ENCODE measurements at places on chromosomes 11 and 22.

- DNase-seq, result no peak
Observed at GRCh38 chr22:39422721-39423120, 23.1 kb downstream of the TAB1 start.

DNA sequence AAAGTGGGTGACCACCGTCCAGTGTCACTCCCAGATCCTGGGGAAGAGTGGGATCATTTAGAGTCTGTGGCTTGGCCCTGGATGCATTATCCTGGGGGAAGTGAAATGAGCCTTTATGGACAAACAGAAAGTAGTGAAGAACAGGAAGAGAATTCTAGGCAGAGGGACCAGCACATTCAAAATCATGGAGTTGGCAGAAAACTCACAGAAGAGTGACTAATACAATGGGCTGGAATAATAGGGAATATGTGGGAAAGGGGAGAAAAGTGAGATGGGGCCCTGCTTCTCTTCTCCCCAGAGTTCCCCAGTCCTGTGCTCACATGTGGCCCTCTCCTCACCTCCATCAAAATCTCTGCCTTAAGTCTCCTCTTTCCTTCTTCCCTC lies 84.3 kb downstream of the CCDC81 start:
- peak; percentile 39 for DNase-seq

- DNase-seq, result peak; percentile 50
Observed at GRCh38 chr22:21642584-21643448, 714 bp downstream of the SDF2L1 start.

GRCh38 chr11:67588136-67588503 lies 4.5 kb downstream of the GSTP1 start:
- no peak for DNase-seq

- DNase-seq, result no peak
Observed at GRCh38 chr11:69603111-69603836, 37.7 kb upstream of the CCND1 start.

GRCh38 chr11:74641289-74641688 lies 48.9 kb downstream of the POLD3 start:
- DNase-seq, result no peak

DNA sequence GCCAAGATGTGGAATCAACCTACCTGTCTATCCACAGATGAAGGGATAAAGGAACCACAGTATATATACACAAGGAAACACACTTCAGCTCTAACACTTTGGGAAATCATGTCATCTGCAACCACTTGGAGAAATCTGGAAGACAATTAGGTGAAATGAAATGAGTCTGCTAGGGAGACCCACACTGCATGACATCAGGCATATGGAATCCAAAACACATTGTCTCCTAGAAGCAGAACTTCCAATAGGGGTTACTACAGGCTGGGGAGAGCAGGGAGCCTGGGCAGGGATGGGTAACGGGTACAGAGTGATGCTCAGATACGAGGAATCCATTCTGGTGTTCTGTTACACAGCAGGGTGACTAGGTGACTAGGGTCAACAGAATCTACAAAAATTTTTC lies 18.3 kb downstream of the RGL4 start:
- DNase-seq, result peak; percentile 10

GRCh38 chr11:61609980-61610366 lies 29.1 kb upstream of the SYT7 start:
- DNase-seq, result no peak

- no peak for DNase-seq
Observed at GRCh38 chr11:35253237-35253636, 114.3 kb downstream of the CD44 start.

- no peak for DNase-seq
Observed at GRCh38 chr11:19242179-19242932, 1.6 kb upstream of the E2F8 start.

DNA sequence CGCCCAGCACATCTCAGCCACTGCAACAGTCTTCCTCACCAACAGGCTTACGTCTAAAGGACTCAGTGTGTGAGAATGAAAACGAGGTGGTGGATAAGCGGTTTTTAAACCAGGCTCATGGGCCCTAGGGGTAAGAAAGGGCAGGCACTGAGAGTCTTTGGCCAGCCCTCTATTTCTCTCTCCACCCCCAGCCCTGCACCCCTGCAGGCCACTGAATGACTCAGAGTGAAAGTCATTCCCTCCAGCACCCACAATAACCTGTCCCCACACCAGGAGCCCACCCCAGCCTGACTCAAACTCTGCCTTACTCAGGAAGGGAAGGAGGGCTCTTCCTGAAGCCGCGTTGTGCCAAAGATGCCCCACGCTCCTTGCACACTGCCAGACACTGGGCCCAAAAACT lies 72.0 kb downstream of the LARGE1 start:
- DNase-seq, result no peak

DNA sequence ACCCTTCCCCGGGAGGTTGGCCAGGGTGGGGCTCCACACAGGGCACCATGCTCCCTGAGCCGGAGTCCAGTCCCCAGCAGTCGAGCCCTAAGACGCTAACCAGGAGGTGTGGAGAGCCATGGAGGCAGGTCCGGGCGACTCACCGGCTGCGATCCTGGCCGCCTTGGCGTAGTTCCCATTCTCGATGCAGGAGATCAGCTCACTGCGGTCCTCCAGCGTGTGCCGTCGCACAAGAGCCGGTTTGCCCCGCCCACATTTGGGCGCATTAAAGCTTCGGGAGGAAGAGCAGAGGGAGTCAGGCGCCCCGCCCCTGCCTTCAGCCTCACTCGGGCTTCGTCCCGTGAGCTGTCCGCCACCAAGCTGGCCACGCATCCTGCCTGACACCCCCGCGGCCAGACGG lies 50.8 kb downstream of the BRD1 start:
- no peak for DNase-seq

DNA sequence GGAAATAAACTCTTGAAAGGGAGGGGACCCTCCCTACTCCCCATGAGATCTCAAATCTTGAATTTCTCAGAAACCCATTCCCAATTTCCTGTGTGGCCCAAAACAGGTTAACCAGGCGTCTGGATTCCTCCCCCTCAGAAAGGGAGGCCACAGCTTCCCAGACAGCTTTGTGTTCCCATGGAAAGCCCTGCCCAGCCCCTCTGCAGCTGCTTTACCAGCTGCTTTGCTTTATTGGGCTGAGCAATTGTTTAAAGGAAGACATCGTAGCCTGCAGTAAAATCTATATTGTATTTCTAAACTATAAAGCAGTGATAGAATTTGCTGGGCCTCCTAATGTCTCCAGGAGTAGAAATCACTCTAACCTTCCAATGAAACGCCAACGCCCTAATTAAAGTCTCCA lies 97.4 kb downstream of the CHST1 start:
- no peak for DNase-seq

- DNase-seq, result no peak
Observed at GRCh38 chr11:93729129-93729616, 12.1 kb downstream of the TAF1D start.

GRCh38 chr11:117597071-117597470 lies 199.9 kb downstream of the DSCAML1 start:
- peak; percentile 38 for DNase-seq

DNA sequence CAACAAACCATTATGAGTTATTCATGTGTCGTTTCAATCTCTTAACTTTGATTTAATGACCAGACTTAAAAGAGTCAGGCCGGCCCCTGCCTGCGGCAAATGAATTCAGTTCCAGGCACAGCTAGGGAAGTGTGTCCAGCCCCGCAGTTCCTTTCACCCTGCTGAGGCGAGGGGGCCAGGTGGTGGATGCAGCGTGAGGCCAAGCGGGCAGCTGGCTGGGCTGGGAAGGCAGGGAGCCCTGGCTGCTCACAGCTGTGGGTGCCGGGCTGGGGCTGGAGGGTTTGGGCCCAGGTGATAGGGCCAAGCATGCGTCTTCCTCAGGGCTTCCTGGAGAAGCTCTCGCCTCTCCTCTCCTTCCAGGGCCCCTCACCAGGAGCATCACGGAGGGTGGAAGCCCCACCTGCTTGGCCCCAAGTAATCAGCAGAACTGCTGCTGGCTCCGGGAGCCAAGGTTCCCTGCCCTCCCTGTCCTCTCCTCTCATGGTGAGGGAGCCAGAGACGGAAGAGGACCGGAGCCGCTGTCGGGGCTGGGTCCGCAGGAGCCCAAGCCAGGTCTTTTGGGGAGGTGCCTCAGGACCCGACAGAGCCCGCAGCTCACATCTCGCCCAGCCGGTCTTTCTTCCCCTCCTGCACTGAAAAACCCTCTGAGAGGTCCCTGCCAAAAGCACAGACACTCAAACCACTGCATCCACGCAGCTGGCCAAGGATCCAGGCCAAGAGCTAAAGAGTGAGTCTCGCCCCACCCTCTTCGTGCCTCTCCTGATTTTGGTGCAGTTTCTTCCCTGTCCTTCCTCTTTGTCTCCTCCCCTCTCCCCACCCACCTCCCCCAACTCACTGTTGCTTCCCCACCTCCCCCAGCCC lies 97.0 kb downstream of the ST3GAL4 start:
- DNase-seq, result no peak

GRCh38 chr11:31262761-31263160 lies 106.8 kb downstream of the DCDC1 start:
- DNase-seq, result peak; percentile 18

GRCh38 chr22:17479135-17479534 lies 84.2 kb upstream of the SLC25A18 start:
- no peak for DNase-seq

DNA sequence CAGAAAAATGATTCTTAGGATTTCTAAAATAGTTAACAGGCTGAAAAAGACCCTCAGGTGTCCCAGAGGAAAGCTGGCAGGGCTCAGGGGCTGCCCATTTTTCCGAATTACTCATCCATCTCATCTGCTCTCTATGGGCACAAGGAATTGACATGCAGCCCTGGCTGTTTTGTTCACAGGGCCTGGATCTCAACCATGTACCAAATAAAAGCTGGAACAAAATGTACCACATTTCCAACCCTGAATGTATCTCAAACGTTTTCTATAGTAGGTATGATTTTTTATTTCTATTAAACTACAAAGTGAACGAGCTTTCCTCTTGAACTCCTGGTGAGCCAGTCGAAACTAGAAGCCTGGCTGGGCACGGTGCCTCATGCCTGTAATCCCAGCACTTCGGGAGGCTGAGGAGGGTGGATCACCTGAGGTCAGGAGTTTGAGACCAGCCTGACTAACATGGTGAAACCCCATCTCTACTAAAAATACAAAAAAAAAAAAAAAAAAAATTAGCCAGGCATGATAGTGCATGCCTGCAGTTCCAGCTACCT lies 43.8 kb upstream of the RASD2 start:
- DNase-seq, result no peak

DNA sequence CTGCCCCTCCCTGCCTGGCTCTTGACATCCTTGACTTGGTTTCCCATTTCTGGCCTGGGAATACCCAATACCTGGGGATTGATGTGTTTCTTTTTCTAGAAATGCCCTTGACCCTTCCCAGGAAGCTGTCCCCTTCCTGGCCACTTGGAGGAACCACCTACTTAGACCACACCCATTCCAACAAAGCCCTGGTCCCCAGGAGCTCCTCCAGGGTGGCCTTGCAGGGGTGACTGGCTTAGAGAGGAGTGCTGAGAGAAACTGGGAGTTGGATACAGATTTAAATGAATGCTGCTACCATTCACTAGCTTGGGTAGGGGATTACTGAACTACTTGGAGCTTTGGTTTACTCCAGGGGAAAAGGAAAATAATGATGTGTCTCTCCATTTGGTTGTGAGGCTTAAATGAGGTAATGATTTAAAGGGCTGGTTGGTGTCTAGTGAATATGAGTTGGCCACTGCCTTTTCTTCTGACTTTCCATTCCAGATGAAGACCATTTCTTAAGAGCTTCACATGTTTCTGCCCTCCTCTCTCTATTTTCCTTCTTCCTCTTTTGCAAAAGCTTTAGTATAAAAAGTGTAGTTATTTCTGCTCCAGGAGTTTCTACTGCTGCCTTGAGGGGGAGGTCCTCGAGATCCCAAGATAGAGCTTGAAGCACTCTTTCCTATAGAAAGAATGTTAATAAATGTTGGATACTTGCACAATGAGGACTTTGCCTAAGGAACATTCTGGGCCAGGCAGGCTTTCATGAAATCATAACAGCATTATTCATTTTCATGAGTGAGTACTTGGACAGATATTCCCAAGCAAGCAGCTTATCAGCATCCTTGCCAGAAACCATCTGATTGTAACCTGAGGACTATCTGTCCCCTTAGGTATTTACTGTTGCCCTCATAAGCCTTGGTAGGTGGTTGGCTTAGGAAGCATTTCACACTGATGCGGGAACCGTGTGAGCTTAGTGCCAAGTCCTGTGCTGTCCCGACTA lies 22.4 kb downstream of the PANX1 start:
- no peak for DNase-seq

GRCh38 chr11:86456075-86456939 lies 81.6 kb downstream of the CCDC81 start:
- peak; percentile 82 for DNase-seq

DNA sequence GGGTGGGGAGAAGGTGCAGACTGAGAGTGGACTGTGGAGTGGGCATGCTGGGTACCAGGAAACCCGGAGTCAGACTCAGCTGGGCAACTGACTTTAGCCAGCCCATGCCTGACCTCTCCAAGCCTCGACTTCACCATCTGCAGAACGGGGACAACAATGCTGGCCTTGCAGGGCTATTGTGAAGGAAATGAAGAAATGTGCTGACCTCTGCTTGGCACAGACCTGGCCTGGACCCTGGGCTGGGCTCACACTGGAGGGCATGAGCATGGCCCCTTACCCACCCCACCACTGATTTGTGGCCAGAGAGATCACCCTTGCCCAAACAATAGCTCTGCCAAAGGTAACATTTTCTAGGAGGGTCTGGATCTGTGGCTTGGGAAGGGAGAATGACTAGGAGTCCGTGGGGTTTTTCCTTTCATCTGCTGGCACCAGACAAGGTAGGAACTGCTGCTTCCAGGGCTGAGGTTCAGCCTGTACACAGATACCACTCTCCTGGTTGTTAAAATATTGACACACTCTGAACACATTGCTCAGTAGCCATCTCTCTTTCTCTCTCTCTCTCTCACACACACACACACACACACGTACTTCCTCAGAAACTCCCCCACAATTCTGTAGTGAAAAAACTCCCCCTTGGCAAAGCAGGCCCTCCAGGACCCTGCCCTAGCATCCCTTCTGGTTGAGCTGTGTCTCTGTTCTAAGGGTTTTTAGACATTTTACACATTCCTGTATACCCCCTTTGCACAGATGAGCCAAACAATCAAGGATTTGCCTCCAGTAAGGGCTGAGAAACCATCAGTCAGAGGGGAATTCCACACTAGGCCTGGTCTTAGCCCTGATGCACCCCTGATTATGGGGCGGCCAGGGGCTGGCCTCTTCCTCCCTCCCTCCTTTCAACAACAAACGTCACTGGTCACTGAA lies 1.0 kb downstream of the MOGAT2 start:
- no peak for DNase-seq

- DNase-seq, result peak; percentile 19
Observed at GRCh38 chr11:94650756-94651155, 83.6 kb downstream of the PIWIL4 start.
